ENCODE measurements at places on chromosomes 7 and 10.

DNA sequence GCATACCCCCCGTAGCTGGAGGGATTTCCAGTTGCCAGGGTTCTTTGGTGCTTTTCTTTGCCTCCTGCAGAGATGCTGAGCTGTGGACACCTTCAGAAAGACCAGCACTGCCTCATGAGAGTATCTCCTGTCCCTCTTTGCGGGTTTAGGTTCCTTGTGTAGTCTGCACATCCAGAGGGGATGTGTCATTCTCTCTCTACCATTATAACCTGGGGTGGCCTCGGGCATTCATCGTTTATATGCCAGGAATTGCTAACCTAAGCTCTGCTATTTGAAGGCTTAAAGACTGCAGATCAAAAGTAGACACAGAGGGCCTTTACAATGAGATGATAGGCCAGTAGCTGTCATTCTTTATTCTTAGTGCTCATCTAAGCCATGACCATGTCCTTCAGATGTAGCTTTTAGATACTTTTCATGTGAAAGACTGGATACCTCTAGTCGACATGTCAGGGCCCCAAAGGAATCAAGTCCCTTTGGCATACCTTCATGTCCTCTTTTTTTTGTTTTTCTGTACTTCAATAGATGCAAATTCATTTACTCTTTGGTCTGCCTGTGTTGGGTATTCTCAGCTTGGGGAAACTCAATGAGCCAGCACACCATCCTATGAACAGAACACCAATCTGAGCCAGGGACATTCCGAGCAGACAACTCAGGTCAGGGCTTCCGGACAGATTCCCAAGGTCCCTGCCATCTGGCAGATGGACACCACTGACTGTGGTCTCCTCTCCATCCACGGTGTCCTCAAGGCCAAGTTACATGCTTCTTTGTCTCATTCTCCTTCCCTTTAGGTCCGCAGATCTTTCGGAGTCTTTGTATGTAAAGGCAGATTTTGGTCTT, 129.3 kb downstream of the NRF1 start:
- H3K4me1 ChIP-seq: no peaks in the 10 kb centered on the region
- no peak overlapping the region for H3K4me3 ChIP-seq
- no peaks in the 10 kb centered on the region for H3K27me3 ChIP-seq
- no peak overlapping the region for H3K27ac ChIP-seq

GRCh38 chr10:132713421-132714095, 72.4 kb downstream of the NKX6-2 start:
- no peaks in the 10 kb centered on the region for H3K4me1 ChIP-seq
- DNase-seq: no peak
- no peak overlapping the region for H3K27ac ChIP-seq
- H3K4me3 ChIP-seq: no peak overlapping the region
- H3K36me3 ChIP-seq: no peaks in the 10 kb centered on the region

- H3K27ac ChIP-seq: no peak overlapping the region
- H3K27me3 ChIP-seq: no peaks in the 10 kb centered on the region
- no peaks in the 10 kb centered on the region for H3K4me1 ChIP-seq
- DNase-seq: no peak
- H3K36me3 ChIP-seq: no peaks in the 10 kb centered on the region
Observed at GRCh38 chr10:118961436-118961835, 68.1 kb upstream of the NANOS1 start.

DNA sequence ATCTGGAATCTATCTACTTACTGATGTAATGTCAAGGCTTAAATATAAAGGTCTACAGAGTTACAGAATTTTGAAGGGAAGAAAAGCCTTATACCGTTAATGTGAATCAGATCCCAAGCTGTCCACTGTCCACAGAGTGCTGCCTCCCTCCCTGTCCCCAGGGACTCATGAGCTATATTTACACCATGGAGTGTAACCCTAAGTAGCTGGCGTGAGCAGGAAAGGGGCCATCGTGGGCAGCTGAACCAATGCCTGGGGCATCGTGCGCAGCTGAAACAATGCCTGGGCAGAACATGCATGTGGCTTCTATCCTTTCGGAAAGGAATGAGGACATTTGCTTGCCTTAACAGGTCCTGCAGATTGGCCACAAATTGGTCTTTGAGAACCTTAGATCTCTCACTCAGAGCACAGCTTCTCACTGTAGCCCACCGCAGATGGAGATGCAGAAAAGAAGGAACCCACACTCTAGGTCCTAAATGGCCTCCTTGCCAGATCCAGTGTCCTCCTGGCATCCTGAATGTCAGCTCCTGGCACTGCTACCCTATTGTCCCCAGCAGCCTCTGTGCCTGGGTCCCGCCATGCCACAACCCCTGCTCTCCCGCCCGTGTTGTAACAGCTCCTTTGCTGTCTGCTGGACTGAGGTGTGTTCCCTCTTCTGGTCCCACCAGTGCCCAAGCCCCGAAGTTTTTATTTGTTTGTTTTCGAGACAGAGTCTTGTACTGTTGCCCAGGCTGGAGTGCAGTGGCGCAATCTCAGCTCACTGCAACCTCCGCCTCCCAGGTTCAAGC, 30.3 kb downstream of the CCDC3 start:
- H3K27ac ChIP-seq: no peak overlapping the region
- no peaks in the 10 kb centered on the region for H3K4me1 ChIP-seq
- no peak for DNase-seq
- H3K27me3 ChIP-seq: no peaks in the 10 kb centered on the region

DNA sequence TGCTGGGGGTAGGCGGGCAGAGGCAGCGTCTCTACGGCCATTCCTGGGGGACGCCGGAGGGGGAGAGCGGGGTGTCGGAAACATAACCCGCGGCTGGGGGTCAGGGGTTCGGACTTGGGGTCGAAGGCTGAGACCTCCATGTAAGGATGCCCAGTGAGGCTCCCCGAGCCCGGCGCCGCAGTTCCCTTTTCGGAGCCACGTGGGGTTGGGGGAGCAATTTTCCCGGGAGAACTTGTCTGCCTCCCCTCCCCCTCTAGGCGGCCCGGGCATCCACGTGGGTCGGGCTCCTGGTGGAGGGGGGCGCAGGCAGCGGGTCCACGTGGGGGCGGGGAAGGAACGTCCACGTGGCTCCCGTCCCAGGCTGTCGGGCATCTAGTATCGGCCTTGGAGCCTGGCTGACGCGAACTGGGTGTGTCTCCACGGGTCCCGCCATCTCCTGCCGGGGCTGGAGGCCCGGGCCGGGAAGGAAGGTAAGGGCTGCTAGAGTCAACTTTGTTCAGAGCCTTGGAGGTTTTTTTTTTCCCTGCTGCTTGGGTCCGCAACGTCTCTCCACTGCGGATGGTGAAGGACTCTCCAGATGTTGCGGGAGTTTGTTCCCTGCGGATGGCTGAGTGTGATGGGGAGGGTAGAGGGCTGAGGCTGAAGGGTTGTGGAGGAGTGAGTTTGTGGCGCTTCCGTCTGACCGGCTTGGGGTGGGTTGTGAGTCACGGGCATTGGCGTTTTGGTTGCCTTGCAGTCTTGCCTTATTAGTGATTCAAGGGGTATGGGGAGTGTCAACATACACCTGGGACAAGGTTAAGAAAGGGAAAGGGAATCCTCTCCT, 744 bp downstream of the PPRC1 start:
- H3K4me1 ChIP-seq: peaks cover 38% of the 10 kb centered on the region
- DNase-seq: peak; percentile 31
- no peaks in the 10 kb centered on the region for H3K27me3 ChIP-seq
- peak overlapping the region; percentile 88 for H3K27ac ChIP-seq

DNA sequence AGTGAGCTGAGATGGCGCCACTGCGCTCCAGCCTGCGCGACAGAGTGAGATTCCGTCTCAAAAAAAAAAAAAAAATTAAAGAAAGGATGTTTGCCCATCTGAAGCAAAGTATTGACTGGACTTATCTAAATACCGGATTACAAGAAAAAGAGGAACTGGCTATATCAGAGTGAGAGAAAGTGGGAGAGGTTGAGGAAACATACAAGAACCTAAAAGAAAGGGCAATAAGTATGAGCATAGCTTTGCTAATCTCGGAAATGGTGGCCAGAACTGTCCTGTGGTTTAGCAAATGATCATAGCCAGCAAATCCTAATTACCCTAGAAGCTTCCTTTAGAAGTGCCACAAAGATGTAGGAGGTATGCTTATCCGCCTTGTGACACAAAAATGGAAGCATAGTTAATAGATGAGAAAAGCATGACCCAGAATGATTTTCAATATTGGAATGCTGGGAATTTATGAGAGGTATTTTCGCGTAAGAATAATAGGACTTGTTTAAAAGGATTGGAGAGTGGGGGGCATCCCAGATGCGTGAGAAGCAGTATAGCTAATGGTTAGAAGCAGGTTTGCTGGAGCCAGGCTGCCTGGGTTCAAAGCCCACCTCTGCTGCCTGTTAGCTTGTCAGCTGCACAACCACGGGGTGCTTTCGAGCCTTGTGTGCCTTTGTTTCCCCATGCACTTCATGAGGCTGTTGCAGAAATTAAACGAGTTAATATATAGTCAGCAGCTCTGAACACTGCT, 1.2 kb upstream of the GTPBP4 start:
- H3K4me1 ChIP-seq: peaks cover 30% of the 10 kb centered on the region
- no peak for DNase-seq
- H3K27me3 ChIP-seq: no peaks in the 10 kb centered on the region

GRCh38 chr7:137990251-137990941, 11.5 kb downstream of the CREB3L2 start:
- H3K4me3 ChIP-seq: no peak overlapping the region
- peaks cover 18% of the 10 kb centered on the region for H3K4me1 ChIP-seq
- no peaks in the 10 kb centered on the region for H3K27me3 ChIP-seq
- DNase-seq: no peak

DNA sequence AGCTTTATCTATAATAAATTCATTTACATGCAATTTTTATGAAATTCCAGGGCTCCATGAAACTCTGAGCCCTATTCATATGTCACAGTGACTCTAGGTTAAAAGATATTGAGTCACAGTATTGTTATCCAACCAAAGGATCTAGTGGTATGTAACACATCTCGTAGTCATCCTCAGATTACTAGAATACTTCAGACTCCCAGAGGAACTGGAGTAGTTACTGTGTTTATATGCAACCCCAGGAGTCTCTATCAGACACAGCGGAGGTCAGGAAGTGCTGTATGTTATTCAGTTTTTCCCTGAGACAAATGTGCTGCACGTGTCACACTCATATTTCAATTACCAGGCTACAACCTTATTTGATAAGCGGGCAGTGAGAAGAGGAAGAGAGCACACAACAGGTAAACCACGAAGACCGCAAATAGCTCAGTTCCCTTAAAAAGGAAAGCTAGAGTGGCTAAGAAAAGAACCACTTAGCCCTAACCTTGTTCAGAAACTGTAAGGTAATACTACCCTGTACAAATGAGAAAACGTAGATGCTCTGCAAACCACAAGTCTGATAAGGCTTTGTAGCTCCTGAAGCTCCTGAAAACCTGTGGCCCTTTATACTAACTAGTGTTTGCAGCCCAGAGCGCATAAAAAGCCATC, 114.0 kb upstream of the CNTNAP2 start:
- no peaks in the 10 kb centered on the region for H3K36me3 ChIP-seq
- no peak overlapping the region for H3K4me3 ChIP-seq
